ENCODE measurements at places on chromosomes 6 and 20. TPM values are rescaled to one million over a fixed set of nuclear protein-coding genes. Genes with fewer than 3 reads are reported as not detected.

Gene MPIG6B
- total RNA-seq = not detected

Gene VIP
- not detected for total RNA-seq

Gene KCNQ2
- total RNA-seq = 0.81 TPM

Gene PMEPA1
- total RNA-seq = 464 TPM

Gene MCCD1
- total RNA-seq = not detected

Gene B3GAT2
- total RNA-seq = 0.03 TPM

Gene BPIFB2
- total RNA-seq = not detected
